ENCODE measurements at places on chromosomes 5 and 9.

- DNase-seq: peak; percentile 43
Observed at GRCh38 chr9:6715755-6716643, 41.8 kb upstream of the KDM4C start.

DNA sequence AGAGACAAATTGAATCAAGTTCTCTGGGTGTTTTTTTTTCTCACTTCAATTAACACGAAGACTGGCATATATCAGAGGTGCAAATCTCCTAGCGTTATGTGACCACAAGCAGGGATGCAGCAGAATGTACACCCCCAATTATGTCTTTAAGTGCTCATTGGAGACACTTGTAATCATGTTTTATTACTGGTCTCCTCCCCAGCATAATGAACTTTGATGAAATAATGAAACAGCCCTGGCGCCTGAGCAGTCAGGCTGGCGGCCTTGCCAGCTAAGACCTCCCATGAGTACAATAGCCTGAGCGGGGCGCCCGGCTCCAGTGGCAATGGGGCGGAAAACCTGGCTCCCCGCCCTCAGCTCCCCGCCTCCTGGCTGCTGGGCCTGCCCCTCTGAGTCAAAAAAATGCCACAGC, 209.4 kb upstream of the MSX2 start:
- DNase-seq: no peak

GRCh38 chr5:139741823-139742172, 53.8 kb upstream of the PSD2 start:
- DNase-seq: no peak

DNA sequence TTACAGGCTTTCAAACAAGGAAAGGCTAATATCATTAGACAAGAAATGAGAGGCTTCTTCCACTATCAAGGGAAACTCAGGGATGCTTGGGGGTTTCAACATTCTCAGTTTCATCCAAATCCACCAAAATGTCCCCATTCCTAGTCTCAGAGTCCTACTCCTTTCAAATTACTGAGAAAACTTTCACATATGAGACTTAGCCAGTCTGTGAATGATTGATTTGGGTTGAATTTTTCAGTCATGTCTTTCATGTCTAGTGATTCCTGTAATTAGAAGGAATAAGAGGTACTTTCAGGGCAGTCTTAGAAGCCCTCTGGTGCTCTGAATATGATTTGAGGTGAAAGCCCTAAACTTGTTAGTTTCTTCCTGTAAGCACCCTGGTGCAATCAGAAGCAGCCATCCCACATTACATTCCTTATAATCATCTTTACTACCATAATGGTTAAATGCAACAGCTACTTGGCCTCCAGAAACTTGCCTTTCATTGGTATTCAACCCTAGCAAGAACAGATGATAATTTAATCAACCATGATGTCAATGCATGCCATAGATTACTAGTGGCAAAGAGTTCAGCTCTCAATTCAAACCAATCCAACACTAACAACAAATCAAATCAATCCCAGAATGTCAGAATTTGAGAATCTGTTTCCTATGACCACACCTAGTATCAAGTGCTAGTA, 50.7 kb upstream of the RIC1 start:
- DNase-seq: no peak

- no peak for DNase-seq
Observed at GRCh38 chr5:176608937-176609723, 826 bp downstream of the GPRIN1 start.

- no peak for DNase-seq
Observed at GRCh38 chr5:106397700-106398099, 1273.0 kb downstream of the EFNA5 start.

- no peak for DNase-seq
Observed at GRCh38 chr5:144484124-144484897, 313.6 kb downstream of the KCTD16 start.

DNA sequence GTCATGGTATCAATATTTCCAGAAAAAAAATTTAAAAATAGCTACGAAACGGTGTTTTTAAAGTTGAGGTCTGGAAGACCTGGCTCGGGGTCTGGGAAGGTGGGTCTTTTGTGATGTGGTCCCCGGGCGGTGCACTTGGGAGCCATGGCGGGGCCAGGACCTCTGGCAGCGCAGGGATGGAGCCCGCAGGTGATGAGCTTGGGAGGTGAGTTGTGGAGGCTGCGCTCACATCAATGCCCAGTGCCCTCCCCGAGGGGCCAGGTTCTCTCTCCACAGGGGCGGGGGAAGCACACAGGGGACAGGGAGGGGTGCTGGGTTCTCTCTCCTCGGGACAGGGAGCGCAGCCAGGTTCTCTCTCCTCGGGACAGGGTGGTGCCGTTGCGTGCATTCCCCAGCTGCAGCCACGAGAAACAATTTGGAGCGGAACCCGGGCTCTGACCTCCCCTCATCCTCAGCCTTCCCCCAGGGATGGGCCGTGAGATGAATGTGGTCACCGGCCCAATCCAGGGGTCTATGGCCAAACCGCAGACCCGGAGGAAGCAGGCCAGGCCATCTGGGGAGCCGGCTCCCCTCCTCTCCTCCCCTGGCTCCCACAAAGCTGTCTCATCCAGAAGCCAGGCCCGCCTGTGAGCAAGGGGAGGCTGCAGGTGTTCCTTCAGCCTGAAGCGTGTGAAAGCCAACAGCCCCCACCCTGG, 25.8 kb downstream of the DBH start:
- no peak for DNase-seq

DNA sequence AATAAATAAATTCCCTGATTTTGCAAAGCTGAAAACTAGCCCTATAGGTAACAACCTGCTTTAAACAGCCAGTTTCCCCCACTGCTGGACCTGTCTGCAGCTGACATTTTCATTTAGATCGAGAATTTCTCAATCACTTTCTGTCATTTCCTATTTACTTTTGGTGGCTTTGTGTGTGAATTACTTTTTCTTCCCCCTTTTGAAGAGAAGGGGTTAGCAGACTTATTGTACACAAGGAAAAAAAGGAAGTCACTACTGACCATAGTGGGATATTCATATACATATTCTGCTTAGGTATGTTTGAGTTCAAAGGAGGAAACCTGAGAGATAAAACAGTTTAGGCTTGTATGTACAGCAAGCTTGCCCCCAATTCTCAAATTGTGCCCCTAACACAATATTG, 27.0 kb upstream of the IFNB1 start:
- no peak for DNase-seq

- no peak for DNase-seq
Observed at GRCh38 chr5:154087260-154087659, 48.5 kb downstream of the MFAP3 start.

- DNase-seq: no peak
Observed at GRCh38 chr9:130917168-130917960, 20.8 kb upstream of the QRFP start.

GRCh38 chr9:113536483-113537228, 73.1 kb downstream of the RGS3 start:
- DNase-seq: no peak

GRCh38 chr5:76715736-76716455, at the start of gene F2R:
F2R (plus strand) TSS chr5:76716126; CDS start chr5:76716308, 182 bp downstream.
- DNase-seq: no peak

DNA sequence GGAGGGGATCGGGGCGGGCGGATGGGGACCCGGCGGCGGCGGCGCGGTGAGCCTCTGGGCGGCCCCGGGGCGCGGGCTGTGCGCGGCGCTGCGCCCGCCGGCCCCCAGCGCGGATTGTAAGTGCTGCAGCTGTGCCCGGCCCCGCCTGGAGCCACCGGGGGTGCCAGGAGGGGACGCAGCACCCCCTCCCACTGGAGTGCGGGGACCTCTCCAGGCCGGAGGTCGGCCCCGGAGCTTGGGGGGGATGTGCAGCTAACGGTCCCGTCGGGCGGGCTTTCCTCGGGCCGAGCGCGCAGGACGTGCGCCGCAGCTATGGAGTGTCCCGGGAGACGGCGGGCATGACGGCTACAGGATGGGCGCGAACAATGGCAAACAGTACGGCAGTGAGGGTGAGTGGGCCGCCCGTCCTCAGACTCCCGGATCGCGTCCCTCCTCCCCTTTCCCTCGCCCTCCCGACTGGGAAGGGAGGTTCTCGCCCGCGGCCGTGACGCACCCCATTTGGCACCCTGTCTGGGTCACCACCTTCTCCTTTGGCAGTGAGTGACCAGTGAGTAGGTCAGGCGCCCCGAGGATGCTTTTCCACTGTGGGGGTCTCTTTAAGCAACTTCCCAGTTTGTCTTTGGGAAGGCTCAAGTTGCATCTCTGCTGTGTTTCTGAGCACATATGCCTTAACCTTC, 483 bp downstream of the FBXL7 start:
- no peak for DNase-seq

DNA sequence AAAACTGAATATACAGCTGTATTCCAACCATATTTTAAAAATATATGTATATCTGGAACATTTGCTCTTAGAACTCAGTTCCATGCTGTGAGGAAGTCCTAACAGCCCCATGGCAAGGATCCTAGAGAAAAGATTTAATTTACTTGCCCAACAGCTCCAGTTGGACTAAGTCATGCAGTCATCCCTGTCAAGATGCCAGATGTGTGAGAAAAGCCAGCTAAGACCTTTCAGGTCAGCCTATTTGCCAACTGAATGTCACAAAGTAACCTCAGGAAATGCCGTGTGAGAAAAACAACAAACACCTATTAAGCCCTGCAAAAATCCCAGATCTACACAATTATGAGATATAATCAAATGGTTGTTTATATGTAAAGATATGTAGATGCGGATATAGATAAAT, 416.3 kb downstream of the NR2F1-AS1 start:
- no peak for DNase-seq

DNA sequence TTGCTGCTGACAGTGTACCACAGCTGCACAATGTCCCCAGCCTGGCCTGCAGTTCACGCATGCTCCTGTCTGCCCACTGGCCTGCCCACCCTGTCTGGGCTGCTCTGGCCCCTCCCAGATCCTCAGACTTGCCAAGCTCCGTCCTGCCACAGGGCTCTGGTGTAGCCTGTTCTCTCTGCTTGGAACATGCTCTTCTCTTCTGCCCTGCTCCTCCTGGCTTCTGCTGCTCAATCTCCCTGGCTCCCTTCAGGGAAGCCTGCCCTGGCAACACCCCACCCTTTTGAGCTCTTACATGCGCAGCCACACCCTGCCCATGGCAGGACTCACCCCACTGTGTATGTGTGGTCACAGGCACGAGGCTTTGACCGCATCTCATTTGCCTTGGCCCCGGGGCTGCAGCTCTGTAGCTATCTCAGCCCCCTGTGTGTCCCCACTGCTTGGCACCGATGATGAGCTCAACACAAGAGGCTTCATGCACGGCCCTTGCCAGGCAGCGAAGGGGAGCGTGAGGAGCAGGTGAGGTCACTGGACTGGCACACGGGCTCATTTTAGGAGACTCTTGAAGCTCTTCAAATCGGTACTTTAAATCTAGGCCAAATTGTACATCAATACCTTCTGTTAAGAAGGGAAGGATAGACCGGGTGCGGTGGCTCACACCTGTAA, 20.4 kb upstream of the BRD3 start:
- DNase-seq: no peak

- DNase-seq: no peak
Observed at GRCh38 chr5:151213803-151214613, 9.9 kb downstream of the CCDC69 start.

DNA sequence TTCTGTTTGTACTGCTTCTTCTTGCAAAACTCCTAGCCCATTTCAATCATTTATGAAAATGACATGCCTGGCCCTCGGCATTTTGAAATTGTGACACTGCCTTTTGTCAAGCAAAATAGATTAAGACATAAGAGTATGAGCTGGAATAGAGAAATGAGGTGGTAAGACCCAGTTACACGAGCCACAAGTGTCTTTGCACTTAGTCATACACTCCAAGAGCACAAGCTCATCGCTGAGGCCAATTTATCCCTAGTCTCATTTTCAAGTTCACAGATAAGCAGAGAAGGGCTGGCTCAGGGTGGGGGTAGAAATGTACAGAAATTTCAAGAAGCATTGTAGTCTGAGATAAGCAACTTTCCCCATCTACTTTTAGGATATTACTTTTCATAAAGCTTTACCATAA, 40.6 kb upstream of the MAP1B start:
- DNase-seq: no peak

- no peak for DNase-seq
Observed at GRCh38 chr5:150166037-150166649, 435 bp upstream of the CDX1 start.

- no peak for DNase-seq
Observed at GRCh38 chr9:79034583-79034982, 537.2 kb upstream of the TLE4 start.

DNA sequence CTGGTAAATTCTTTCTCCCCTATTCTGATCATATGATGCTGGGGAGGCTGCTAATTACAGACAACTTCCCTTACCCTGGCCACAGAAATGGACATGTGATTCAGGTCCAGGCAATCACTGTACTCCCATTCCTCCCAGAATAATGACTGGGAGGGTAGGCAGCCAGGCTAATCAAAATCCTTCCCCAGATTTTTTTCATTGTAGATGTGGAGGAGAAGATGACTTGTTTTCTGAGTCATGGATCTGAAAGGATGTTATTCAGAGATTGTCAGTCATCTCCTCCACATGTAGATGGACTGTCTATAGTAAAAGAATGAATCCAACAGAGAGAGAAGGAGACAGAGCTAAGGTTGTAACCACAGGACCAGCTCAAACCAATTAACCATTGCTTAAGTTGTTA, 123.9 kb upstream of the PUM3 start:
- no peak for DNase-seq

DNA sequence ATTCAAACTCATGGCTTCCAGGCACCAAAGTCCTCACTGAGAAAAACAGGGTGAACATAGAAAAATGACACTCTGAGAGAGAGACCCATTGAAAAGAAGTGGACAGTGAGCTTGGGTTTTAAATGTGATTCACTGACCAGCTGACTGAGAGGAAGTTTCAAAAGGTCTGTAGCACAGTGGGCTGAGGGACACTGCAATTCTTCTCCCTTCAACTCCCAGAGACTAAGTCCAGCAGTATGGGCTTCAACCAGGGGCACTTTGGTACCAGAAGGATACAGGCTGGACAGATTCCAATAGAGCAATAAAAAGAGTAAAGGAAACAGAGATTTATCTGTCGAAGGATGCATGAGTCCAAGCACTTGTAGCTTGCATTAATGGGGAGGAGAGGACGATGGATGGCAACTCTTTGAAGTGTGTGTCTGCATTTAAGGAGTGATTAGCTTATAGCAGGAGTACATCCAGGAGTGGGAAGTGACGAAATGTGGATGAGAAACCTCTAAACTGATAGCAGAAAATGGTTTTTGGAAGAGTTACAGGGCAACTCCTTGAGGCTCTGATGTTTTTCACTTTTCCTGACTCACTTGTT, 117.0 kb upstream of the ANKRD55 start:
- no peak for DNase-seq

DNA sequence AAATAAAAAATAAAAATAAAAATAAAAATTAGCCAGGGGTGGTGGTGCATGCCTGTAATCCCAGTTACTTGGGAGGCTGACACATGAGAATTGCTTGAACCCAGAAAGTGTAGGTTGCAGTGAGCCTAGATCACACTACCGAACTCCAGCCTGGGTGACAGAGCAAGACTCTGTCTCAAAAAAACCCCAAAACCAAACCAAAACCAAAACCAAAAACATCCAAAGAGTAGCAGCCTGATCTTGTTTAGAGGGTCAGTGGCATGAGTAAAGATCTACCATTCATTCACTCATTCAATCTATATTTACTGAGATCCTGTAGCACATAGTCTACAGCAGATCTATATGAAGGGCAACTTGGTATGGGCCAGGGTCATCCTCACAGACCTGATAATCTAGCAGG, 202.4 kb downstream of the MAPKAP1 start:
- no peak for DNase-seq
